Endothelial cell (in vitro differentiated cells): ENCODE measurements at places on chromosomes 5 and 9. TPM values are rescaled to one million over a fixed set of nuclear protein-coding genes. Genes with fewer than 3 reads are reported as not detected.
A peak's percentile ranks its signal among the peaks of the same experiment; 100 is the strongest.

DNA sequence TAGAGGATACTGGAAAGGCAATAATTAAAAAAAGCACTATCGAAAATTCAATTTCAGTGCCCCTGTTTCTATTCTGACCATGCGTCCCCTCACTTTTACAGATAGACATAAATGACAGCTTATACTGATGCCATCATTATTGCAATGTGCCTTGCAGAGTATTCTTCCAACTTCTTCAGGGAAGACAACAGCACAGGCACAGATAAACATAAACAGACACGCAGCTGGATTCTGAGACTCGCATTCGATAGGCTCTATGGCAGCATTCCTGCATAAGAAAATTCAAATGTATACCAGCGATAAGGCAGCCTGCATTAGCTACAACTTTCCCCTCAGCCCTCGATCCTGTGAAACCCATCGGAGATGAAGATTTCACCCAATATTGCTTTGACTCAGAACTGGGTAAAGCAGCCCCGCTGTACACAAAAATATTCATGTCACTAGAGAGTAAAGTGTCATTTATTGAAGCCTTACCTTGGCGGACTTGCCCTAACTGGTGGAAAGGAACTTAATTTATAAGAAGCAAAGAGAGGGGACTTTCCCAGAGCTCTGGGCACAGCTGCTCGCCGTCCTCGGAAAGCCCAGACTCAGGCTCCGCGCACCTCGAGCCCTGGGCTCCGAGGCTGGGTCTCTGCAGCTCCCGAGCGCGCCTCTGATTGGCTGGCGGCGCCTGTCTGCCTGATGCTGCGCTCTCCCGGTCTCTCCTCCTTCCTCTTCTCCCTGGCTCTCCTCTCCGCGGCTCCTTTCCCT is at the start of gene CDH18:
TSS of gene CDH18 (minus strand) at position 589 of the 750 bp plus-strand sequence. CDS start 149,214 bp downstream, outside the sequence.
- DNase-seq: peak; percentile 69
- H3K4me1 ChIP-seq: peaks cover 5% of the 10 kb centered on the region
- H3K36me3 ChIP-seq: no peaks in the 10 kb centered on the region
- no peak within 1 kb of the TSS for H3K27ac ChIP-seq

GRCh38 chr5:155987265-155987810 is 339.6 kb upstream of the SGCD start:
- no peaks in the 10 kb centered on the region for H3K4me1 ChIP-seq
- DNase-seq: no peak
- no peaks in the 10 kb centered on the region for H3K27me3 ChIP-seq
- H3K27ac ChIP-seq: no peak overlapping the region
- no peak overlapping the region for H3K4me3 ChIP-seq

Gene RPS14
- total RNA-seq: 2,784 TPM

- peaks cover 30% of the 10 kb centered on the region for H3K4me1 ChIP-seq
- no peaks in the 10 kb centered on the region for H3K36me3 ChIP-seq
- H3K27ac ChIP-seq: no peak within 1 kb of the TSS
- peaks cover 7% of the 10 kb centered on the region for H3K27me3 ChIP-seq
- peak; percentile 6 for DNase-seq
Measured at GRCh38 chr5:170388818-170389549, at the start of gene KCNMB1. KCNMB1 (minus strand) TSS chr5:170389367; CDS start chr5:170385447, 3,920 bp downstream.
